ENCODE measurements at places on chromosomes 6 and 20.

DNA sequence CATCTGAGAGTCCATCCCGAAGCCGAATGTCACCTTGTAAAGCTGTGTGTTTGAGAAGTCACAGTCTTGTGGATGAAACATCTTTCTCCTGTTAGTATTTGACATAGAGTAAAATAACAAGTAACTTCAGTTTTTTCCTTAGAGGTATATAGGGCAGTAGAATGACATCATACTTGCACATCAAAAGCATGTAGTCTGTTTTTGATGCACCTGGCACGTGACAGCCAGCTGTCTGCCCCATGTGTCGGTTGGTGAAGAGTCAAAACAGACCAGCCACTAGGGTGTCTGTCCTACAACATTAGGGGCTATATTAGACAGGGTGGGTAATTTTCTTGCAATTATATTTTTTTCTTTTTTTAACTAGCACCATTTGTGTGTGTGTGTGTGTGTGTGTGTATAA, 70.2 kb downstream of the SNX9 start:
- DNase-seq, result no peak

DNA sequence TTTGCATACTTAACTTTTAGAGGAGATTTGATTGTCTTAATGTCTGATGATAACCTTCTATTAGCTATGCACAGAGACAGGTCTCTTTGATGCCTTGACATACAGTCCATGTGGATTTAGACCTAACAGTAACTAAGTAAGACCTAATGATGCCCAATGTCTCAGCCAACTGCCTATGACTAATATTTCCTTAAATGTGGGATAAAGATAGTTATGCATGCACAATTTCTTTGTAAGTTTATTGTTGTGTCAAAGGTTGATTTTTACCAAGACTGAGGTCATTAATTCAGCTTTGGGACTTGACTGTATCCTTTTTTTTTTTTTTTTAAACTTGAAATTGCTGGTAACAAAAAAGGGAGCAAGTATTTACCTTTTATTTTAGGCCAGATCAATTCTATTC, 450.0 kb downstream of the HAO1 start:
- no peak for DNase-seq

- DNase-seq, result no peak
These were observed 216.1 kb downstream of the QKI start for GRCh38 chr6:163630572-163630971.

DNA sequence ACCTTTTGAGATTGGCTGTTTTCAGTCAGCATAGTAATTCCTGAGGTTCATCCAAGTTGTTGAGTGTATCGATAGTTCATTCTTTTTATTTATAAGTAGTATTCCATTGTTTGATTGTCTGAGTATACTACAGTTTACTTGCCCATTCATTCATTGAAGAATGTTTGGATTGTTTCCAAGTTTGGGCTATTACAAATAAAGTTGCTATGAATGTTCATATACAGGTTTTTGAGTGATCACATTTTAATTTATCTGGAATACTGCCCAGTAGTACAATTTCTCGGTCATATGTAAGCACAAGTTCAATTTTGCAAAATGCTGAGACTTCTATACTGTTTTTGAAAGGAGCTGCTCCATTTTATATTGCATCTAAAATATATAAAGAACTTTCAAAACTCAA, 14.2 kb upstream of the EPHA7 start:
- DNase-seq, result no peak

GRCh38 chr6:20630136-20630535, 95.9 kb downstream of the CDKAL1 start:
- DNase-seq, result no peak

GRCh38 chr6:130447374-130447773, 81.6 kb downstream of the TMEM200A start:
- no peak for DNase-seq

DNA sequence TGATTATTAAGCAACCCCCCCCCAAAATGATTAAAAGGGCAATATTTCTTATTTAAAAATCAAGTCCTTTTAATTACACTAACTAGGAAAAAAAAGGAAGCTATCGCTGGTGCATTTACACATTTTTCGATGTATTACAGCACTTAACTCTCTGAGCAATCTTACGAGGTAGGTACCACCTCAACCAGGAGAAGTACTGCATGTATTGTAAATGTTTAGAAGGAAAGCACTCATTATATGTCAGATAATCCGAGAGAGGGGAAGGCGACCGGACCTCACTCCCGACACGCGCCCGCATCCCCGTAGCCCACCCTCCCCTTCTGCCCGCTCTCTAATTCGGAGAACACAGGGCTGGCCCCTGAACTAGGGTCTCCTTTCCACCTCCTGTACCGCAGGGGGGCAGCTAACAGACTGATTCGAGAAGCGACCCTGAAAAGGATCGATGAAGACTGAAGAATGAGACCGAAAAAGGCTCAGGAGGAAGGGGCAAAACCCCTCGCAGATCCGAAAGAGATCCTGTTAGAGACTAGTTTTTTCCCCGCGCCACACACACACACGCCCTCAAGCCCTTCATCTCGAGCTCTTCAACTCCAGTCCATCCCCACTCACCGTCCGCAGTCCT, 337 bp downstream of the ESF1 start:
- no peak for DNase-seq

DNA sequence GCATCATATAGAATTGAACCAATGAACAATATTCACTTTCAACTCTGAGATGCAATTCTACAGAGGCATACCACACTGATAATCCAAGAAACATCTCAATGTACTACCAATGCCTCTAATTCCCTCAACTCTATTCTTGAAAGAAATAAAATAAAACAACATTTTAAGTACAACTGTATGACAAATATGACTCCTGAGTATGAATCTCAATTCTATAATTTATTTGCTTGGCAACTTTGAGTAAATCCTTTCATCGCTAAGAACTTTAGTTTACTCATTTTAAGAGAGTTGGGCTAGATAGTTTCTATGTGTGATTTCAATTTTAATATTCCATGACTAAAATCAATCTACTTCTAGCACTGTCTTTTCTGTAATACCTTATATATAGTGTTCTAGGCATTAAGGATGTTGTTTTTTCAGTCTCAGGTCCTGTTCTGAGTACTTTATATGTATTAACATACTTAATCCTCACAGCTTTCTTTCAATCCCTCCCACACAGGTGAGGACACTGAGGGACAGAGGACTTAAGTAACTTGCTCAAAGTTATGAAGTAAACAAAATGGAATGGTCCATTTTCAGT, 33.4 kb downstream of the GOPC start:
- no peak for DNase-seq

DNA sequence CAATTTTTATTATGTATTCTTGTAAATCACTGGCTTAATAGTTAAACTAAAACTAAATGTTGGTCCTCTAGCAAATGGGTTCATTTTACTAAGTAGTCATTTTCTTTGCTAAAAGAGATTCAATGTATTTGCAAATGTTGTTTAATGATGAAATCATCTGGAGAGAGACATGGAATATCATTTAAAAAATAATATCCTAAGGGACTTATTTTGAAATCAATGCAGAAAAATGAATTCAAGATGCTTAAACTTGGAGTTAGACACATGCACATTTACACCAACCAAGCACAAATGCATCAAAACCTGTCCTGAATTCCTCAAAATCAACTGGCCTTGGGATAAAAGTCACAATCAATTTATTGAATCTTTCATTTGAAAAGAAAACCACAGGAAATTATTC, 165.0 kb upstream of the RNF217 start:
- no peak for DNase-seq

Measured in astrocyte of the spinal cord (primary cell).